NCI-H1092 (cell line): ENCODE measurements at places on chromosomes 12 and 14.

GRCh38 chr12:64806593-64807460 is 17.6 kb upstream of the TBC1D30 start:
- no peak for DNase-seq

DNA sequence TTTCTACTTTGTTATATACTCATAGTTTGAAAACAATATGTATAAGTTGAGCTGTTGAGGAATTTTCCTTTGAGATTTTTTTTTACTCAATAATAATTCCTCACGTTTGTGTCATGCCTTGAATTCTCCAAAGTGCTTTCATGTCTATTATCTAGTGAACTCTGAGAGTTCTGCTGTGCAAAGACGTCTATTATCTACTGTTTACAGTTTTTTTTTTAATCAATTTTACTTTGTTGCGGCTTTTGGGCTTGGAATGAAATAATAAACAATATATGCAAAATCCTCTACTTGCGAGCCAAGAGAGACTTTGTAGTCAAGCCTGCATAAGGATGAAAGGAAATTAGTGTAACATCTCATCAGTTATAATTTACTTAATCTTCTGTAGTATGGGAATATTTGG is 107.2 kb upstream of the FRMD6 start:
- DNase-seq, result no peak

DNA sequence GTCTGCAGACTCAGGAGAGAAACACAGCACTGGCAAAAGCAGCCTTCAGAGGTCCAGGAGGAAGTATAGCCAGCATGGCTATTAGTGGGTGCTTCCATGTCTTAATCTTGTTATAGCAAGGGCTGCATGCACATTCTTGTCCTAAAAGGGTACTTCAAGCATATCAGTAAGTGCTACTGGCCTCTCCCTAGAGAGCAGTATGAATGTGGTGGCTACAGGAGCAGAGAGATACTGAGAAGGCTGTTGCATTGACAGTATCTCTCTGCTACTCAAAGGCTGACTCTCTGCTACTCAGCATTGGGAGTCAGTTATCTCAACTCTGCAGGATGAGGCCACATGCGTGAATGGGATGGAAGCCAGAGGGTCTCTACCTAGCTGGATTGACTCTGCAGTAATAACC is 2.0 kb downstream of the GARIN6 start:
- no peak for DNase-seq

DNA sequence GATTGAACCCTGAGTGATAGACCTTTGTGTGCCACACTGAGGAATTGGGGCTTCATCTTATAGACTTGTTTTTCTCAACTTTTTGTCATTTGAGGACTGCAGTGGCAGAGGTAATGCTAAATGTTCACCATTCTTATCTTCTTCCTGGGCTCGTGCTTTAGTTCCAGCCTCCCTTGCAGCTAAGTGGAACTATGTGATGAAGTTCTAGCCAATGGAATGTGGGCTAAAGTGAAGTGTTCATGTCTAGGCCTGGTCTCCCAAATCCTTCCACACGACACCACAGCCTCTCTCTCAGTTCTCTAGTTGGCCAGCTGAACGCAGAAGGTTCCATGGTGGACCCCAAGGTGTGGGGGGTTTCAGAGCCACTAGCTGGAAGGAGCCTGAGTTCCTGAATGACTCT is 42.4 kb upstream of the CCDC63 start:
- DNase-seq, result no peak

- no peak for DNase-seq
Measured at GRCh38 chr14:92579244-92579936, 65.8 kb downstream of the RIN3 start.

- DNase-seq, result no peak
Measured at GRCh38 chr14:24409192-24409591, 10.4 kb downstream of the NYNRIN start.

- no peak for DNase-seq
Measured at GRCh38 chr12:48414021-48414420, 58.3 kb upstream of the ANP32D start.

- no peak for DNase-seq
Measured at GRCh38 chr12:68237619-68238018, 12.0 kb upstream of the IL26 start.

DNA sequence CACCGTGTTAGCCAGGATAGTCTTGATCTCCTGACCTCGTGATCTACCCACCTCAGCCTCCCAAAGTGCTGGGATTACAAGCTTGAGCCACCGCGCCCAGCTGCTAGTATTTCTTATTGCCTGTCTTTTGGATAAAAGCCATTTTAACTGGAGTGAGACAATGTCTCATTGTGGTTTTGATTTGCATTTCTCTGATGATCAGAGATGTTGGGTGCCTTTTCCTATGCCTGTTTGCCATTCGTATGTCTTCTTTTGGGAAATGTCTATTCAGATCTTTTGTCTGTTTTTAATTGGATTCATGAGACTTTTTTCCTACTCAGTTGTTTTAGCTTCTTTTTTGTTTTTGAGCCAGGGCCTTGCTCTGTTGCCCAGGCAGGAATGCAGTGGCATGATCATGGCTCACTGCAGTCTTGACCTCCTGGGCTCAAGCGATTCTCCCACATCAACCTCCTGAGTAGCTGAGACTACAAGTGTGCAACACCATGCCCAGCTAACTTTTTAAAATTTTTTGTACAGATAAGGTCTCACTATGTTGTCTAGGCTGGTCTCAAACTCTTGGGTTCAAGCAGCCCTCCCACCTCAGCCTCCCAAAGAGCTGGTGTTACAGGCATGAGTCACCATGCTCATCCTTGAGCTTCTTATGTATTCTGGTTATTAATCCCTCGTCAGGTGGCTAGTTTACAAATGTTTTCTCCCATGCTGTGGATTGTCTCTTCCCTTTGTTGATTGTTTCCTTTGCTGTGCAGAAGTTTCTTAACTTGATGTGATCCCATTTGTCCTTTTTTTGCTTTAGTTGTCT is 65.9 kb downstream of the ACACB start:
- DNase-seq, result no peak

- DNase-seq, result peak; percentile 81
Measured at GRCh38 chr14:24232121-24232644, at the start of gene NEDD8. Gene NEDD8, minus strand, starts transcription at chr14:24232367. Its CDS starts 100 bp downstream, at chr14:24232267.

DNA sequence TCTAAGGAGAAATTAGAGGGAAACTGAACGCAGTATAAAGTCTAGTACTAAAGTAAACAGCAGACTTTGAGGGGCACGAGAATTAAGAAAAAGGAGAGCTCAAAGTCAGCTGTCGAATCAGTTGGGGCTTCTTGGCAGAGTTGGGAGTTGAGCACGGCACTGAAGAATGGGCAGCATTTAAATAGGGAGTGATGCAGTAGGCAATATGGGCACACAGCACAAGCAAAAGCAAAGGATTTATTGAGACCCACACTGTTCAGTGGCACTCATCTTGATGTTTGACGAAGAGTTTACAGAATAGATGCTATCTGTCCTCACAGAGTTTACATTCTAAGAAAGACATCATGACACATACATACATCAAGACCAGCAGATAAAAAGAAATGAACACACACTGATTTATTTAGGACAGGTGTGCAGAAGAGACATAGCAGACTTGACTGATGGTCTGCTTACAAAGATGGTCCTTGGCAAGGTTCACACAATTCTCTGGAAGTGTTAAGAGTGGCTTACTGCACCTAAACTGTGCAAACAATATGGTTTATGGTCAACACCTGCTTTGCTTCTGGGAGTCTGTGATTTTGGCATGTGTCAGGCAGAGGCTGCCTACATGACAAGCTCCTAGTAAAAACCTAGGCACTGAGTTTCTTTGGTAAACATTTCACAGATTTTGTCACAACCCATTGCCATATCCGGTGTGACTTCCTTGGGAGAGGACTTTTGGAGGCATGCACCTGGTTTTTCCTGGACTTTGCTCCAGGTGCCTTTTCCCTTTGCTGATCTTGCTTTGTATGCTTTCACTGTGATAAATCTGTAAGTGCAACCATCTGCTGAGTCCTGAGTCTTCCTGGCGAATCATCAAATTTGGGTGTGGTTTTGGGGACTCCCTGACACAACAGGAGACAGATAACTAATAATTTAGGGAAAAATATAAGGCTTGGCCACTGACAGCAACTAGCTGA is 26.3 kb downstream of the ALKBH1 start:
- DNase-seq, result no peak

DNA sequence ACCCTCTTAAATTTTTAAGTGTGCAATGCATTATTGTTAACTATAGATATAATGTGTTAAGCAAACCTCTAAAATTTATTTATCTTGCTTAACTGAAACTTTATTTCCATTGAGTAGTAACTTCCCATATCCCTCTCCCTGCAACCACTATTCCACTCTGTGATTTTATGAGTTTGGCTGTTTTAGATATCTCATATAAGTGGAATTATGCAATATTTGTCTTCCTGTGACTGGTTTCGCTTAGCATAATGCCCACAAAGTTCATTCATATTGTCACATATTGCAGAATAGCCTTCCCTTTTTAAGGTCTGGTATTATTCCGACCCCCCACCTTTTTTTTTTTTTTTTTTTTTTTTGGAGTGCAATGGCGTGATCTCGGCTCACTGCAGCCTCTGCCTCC is 247.6 kb downstream of the EMP1 start:
- no peak for DNase-seq

GRCh38 chr12:96143827-96144565 is 50.2 kb upstream of the ELK3 start:
- no peak for DNase-seq

- no peak for DNase-seq
Measured at GRCh38 chr14:21240417-21240816, 28.8 kb downstream of the HNRNPC start.

DNA sequence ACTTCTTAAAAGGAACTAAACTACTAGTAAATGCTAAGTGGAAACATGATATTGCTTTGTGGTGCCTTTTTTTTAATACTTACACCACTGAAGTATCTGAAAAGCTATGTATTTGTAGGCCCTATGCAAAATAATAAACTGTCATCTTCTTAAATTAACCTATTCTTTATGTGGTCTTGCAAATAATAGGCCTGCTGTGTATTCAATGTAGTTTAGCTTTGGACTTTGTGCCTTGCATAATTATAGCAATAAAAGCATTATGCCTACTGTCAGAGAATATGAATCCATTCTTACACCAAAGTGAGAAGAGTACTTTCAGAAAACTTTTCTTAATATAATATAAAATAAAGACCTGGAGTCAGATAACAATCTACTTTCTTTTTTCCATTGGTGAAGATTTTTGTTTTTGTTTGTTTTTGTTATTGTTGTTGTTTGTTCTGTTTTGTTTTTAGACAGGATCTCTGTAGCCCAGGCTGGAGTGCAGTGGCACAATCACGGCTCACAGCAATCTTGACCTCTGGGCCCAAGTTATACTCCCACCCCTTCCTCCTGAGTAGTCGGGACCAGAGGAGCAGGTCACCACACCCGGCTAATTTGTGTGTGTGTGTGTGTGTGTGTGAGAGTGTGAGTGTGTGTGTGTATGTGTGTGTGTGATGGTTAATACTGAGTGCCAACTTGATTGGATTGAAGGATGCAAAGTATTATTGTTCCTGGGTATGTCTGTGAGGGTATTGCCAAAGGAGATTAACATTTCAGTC is 213.8 kb downstream of the SLC6A15 start:
- no peak for DNase-seq

DNA sequence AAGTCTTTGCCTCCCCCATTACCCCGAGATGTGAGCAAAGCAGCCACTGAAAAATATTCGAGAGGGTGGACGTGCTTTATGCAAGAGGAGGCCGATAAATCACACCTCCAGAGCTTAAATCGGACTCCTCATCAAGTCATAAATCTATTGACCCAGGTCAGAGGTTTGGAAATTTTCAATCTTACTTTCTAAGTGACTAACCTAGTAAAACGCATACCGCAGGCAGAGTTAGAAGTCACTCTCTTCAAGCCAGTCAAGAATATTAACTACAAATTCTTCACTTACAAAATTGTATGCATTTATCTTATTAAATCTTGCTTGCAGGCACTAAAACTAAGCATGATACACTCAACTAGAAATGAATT is 34.9 kb downstream of the GPHB5 start:
- no peak for DNase-seq

- no peak for DNase-seq
Measured at GRCh38 chr14:103508521-103509329, 13.9 kb downstream of the CKB start.

DNA sequence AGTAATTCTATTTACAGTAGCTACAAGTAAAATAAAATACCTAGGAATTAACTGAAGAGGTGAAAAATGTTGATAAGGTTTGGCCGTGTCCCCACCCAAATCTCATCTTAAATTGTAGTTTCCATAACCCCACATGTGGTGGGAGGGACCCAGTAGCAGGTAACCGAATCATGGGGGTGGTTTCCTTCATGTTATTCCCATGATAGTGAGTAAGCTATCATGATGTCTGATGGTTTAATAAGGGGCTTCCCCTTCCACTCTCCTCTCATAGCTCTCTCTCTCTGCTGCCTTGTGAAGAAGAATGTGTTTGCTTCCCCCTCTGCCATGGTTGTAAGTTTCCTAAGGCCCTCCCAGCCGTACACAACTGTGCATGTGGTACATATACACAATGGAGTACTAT is 1170.7 kb downstream of the BCL11B start:
- no peak for DNase-seq

DNA sequence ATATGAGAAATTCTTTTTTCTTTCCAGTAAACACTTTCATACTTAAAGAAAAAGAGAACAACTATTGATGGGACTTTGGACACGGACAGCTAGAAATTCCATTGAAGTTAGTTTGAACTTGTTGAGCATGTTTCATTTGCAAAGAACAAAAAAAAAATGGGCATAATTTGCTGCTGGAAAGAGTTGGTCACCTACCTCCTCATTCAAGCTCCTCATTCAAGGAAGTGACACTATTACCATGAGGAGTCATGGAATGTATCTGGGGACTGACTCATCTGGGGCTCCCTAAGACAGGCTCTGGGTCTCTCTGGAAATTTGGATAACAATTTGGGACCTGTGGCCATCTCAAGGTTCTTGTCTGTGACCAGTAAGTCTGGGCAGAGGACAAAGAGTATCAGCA is 50.4 kb downstream of the KICS2 start:
- DNase-seq, result no peak

GRCh38 chr14:80491131-80491530 is 279.8 kb upstream of the DIO2 start:
- DNase-seq, result no peak

DNA sequence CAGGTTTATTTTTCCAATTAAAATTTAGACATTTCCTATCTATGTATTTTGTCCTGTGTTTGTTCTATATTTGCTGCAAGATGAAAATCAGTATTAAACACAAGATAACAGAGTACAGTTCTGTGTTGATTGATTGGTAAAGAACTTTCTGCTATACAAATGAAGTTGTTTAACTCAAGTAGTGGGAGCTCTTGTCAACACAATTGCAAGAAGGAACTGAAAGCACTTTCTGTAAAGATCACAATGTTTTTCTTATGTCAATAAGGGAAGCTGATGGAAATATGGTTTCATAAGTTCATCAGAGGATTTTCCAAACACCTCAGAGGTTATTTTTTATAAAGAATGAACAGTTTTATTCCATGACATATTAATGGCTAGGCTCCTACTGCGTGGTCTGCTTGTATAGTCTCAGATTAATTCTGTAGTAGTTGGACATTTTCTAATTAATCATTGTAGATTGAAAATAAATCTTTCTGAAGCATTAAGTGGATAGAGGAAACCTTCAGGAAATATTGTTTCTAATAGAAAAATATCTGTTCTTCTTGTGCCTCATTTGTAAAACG is 379.5 kb downstream of the LRFN5 start:
- DNase-seq, result no peak
